ENCODE measurements at places on chromosomes 2 and 18.

GRCh38 chr18:13446610-13447461, 228.3 kb downstream of the LDLRAD4 start:
- DNase-seq = no peak

DNA sequence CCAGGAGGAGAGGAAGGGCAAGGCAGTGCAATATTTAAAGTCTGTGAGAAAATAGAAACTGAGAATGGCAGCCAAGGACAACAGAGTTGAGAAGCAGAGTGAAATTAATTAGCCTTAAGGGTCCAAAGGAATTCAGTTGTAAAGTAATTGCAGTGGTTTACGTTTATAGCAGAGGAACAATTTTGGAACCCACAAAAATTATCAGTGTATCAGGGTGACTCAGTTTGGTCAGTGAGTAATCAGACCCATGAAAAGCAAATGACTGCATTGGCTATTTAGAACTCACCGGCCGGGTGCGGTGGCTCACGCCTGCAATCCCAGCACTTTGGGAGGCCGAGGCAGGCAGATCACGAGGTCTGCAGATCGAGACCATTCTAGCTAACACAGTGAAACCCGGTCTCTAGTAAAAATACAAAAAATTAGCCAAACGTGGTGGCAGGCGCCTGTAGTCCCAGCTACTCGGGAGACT, 245.8 kb upstream of the SLC39A10 start:
- DNase-seq = no peak

GRCh38 chr18:77140030-77140429, 7.4 kb upstream of the MBP start:
- no peak for DNase-seq

DNA sequence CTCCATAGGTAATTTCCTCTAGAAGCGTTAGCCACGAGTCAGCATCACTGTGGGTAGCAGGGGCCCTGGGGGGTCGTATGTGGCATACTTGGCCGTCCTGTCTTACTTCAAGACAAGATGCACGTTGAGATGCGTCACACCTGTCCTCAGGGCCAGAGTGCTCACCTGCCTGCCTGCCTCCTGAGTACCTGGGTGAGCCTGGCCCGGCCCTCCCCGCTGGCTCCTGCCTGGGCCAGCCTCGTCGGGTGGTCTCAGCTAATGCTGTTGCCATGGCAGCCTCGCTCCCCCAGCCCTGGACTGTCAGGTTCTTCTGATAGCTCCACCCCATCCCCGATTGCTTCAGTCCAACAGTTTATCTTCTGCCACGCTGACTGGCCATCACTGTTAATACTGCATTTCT, 232.4 kb downstream of the GBX2 start:
- no peak for DNase-seq

GRCh38 chr2:54262015-54262765, 6.2 kb upstream of the TSPYL6 start:
- no peak for DNase-seq

DNA sequence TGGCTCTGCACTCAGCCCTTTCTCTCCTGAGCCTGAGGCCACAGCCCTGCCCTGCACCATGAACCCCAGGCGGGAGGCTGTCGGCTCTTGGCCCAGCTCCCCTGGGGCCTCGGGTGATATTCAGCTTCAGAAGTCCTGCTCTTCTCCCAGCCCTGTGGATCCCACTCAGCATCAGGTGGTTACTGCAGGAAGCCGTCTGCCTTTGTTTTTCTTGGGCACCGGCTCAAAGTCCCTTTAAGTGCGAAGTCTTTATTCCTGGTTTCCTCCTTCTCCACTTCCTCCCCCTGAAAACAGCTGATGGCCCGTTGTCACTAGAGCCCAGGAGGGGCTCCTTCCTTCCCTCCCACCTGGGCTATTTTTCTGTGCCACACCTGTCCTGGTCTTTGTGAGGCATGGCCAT, 161.5 kb upstream of the BCL2L11 start:
- no peak for DNase-seq

All from renal cortex interstitium (tissue), 15 donors.